ENCODE measurements at places on chromosomes 2 and 18.

GRCh38 chr2:193988784-193989183, 1668.2 kb upstream of the SLC39A10 start:
- DNase-seq, result no peak

- no peak for DNase-seq
Measured at GRCh38 chr2:48723129-48723528, 32.4 kb downstream of the LHCGR start.

- no peak for DNase-seq
Measured at GRCh38 chr18:34643989-34644388, 66.1 kb upstream of the DTNA start.

DNA sequence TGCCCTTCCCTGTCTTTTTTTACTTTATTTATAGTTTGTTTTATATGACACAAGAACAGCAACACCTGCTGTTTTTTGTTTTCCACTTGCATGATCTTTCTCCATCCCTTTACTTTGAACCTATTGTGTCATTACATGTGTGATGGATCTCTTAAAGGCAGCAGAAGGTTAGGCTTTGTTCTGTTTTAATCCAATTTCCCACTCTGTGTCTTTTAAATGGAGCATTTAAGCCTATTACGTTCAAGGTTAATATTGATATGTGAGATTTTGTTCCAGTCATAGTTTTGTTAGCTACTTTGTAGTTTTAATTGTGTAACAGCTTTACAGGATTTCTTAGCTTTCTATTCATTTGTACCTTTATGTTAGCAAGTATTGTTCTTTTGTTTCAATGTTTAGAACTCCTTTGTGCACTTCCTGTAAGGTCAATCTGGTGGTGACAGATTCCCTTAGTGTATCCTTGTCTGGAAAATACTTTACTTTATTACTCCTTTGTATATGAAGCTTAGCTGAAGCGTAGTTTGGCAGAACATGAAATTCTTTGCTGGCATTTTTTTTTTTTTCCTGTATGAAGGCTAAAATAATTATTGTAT, 1443.0 kb upstream of the LRRTM1 start:
- no peak for DNase-seq

GRCh38 chr2:98822301-98823164, 91.6 kb upstream of the MGAT4A start:
- DNase-seq, result no peak

GRCh38 chr18:63098018-63098981, 221.3 kb downstream of the BCL2 start:
- DNase-seq, result no peak

GRCh38 chr2:211901226-211901846, 637.3 kb downstream of the ERBB4 start:
- DNase-seq, result no peak

DNA sequence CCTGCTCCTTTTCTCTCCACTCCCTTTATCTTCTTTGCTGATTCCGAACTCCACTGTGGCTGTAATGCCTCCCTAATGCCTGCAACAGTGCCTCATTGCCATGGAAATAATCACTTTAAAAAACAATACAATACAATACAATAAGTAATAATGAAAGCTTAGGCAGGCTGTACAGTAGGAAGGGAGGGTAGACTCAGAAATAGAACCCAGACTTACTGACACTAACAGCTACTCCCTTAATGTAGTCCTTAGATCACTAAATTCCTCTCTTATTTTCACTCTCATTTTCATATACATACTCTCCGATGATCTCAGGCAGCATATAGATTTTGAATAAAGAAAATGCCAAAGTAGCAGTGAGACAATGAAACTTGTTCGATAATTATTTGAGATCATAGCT, 70.2 kb downstream of the DLGAP1 start:
- DNase-seq, result no peak

DNA sequence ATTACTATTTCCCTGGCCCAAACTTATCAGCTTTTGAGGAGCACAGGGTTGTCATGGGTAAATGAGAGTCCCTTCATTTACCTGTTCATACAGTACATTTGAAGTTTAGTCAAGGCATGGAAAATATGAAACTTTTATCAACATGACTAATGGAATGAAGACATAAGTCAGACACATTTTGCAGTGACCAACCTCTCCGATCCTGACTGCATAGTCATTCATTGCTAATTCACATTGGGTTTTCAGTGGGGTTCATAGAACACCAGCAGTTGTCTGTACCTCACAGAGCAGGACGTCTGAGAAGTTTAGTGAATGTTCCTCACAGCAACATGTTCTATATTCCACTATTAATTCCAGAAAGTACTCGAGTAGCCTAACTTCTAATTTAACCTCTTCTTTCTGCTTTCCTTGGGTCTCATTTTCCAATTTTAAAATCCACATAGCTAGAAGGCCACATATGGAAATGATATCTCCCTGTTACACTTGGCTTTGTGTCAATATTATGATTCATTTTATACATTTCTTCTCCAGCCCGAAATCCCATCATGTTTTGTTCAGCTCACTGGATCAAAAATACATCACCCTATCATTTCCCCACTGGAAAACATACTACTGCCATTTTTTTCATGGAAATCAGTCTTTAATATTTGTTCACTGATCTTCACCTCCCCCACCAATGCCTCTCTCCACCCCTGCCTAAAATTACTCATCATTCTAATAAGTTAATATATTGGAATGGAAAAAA, 65.9 kb downstream of the CDH20 start:
- no peak for DNase-seq

GRCh38 chr2:186607660-186608324, 17.9 kb downstream of the ITGAV start:
- no peak for DNase-seq

GRCh38 chr2:26767129-26767528, 3.0 kb downstream of the SLC35F6 start:
- no peak for DNase-seq

DNA sequence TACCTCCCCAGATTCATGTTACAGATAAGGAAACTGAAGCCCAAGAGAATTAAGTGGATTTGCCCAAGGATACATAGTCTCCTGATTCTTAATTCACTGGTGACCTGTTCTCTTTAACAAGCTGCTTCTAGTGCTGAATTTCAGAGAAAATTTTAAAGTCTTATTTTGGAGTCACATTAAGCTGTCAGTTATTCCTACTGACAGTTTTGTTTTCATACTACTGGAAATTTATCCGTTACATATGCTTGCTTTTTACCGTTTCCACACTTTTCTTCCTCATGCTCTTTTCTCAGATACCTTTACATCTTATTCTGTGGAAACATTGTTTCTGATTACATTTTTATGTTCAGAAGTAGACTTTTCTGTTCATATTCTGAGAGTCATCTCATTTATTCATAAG, 1.3 kb downstream of the MOB4 start:
- DNase-seq, result no peak

DNA sequence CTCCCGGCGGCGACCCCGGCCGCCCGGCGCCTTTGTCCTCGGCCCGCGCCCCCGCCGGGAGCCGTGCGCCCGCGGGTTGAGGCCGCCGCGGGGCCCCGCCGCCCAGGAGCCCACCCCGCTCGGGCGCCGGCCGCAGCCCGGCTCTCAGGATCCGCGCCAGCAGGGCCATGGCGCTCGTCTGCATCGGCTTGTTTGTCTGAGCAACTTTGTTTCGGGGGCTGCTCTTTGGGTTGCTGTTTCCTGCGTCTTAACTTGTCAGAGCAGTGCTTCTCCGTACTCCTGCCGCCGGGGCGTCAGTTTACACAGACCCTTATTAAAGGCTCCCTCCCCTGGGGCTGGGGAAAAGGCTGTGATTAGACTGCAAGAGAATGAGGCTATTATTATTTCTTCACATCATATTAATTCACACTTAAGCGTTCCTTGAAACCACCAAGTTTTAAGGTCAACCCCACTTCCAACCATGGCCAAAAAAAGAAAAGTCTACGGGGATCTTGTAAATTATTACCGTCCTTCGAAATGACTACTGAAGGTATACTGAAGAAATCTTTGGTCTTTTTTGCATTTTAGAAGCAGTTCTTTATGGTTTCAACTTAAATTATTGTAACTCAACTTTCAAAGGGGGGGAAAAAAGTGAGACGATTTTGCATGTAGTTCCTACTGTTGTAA, at the start of gene CYP27C1:
CYP27C1 (minus strand) TSS at position 198 of the 666 bp plus-strand sequence; CDS start at position 169, 29 bp downstream.
- no peak for DNase-seq

- no peak for DNase-seq
Measured at GRCh38 chr2:723761-724160, 46.6 kb upstream of the TMEM18 start.

DNA sequence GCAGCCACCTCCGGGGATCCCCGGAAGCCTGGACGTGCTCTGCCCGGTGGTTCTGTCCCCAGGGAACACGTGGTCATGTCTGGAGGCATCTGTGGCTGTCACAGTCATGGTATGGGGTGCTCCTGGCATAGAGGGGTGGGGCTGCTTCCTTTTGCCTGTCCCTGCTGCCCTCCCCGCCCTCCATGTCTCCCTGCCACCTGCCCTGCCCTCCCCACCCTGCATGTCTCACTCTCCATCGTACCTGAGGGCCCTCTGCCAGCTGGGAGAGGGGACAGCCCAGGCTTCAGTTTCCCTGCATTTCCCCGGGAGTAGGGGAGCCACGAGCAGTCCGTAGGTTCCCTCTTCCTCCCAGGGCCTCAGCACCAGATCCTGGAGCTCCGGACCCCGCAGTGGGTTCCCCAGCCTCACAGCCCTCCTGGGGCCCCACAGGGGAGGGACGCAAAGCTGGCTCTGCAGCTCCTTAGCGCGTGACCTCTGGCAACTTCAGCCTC, 90.0 kb upstream of the CTDP1 start:
- no peak for DNase-seq

- no peak for DNase-seq
Measured at GRCh38 chr2:62801814-62802523, 96.5 kb downstream of the EHBP1 start.
